Caudate nucleus (tissue), 63 donors: ENCODE measurements at places on chromosomes 3 and 15.

DNA sequence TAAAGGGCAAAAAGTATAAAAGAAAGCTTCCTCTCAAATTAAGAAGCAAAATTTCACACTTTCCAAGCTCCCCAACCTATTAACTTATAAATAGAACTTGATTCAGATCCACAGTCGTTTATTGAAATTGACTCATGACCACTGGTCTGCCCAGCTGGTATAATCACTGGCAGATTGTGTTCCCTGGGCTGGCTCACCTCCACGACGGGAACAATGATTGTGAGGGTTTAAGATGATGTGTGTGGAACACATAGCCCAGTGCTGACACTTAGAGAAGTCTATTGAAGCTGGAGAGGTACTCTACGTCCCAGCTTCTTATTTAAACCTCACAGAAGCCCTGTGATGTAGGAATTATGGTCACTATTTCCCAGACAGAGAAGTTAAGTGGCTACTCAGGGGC, 90.4 kb downstream of the MB21D2 start:
- no peak for DNase-seq

DNA sequence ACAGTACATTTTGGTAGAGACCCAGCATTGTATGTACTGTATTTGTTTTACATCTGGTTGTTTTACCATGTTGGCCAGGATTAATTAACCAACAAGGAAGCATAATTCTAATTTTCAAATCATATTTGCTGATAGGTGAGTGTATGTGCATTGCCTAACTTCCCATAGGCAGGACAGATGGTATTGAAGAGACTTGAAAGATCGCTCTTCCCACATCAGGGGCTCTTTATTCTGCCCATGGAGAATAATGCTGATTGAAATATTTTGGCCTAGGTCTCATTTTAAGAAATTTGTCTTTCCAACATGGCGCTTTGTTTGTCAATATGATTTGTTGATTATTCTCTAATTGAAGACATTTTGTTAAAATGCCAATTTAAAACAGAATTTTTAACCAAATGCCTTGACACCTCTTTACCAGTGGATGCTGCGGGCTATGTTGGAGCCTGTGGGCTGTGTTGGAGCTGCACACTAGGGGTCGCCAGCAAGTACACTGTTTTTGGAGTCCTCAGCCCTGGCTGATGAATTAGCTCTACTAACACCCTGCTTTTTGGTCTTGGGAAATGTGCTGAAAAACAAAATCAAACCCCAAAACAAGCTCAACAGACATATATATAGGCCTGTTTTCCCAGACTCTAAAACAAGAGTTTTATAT, 5.3 kb downstream of the P2RY12 start:
- DNase-seq: no peak

DNA sequence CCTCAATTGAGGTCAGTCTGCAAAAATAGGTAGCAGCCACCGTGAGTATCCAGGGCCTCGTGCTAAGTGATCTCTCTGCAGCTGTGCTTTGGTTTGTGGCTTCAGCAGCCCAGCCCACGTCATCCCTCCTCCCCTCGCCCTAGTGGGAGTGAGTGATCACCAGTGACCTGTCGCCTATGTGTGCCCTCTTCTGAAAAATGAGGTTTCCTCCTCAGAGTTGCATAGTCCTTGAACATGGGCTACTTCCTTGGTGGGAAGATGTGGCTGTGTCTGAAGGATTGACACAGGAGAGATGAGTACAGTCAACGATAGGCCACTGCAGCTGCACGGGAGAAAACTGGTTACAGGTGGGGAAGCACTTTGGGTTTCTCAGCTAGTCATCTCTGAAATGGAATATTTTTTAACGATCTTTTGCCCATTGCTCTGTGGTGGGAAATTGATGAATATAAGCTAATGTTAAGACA, 144.8 kb upstream of the BHLHE40 start:
- DNase-seq: no peak

GRCh38 chr15:40282147-40282868, 556 bp downstream of the ANKRD63 start:
- no peak for DNase-seq

DNA sequence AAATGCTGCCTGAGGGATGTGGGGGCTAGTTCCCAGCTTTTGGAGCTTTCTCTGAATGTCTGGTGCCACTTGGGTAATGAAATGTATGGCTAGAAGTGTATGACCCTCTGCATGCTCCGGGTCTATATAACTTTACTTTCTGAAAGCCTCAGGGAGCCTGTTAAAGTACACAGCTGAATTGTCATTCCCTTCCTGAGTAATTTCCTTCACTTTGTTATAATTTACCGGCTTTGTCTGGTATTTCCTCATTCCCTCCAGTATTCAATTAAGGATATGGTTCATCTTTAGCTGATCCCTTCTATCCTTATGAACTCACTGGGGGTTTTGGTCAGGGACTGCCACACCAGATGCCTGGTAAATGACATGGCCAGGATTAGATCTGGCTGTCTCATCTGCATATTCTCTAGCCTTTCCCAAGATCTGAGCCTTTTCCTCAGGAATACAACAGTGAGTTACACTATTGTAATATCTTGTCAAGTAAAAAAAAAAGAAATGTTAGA, 620.3 kb downstream of the ZPLD1 start:
- DNase-seq: no peak

DNA sequence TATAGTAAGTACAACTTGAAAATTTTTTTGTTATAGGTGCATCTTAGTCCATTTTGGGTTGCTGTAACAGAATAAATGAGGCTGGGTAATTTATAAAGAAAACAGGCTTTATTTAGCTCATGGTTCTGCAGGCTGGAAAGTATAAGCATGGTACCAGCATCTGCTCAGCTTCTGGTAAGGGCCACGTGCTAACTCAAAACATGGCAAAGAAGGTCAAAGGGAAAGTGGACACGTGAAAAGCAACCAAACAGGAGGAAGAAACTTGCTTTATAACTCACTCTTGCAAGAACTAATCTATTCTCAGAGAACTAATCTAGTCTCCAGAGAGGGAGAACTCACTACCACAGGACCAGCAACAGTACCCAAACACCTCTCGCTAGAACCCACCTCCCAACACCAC, 9.1 kb downstream of the HDGFL3 start:
- DNase-seq: no peak

- DNase-seq: no peak
Observed at GRCh38 chr3:105758451-105758850, 110.4 kb downstream of the CBLB start.

GRCh38 chr15:42313463-42313862, 40.2 kb upstream of the TMEM87A start:
- no peak for DNase-seq

GRCh38 chr3:20054549-20054987, 14.3 kb downstream of the KAT2B start:
- no peak for DNase-seq

DNA sequence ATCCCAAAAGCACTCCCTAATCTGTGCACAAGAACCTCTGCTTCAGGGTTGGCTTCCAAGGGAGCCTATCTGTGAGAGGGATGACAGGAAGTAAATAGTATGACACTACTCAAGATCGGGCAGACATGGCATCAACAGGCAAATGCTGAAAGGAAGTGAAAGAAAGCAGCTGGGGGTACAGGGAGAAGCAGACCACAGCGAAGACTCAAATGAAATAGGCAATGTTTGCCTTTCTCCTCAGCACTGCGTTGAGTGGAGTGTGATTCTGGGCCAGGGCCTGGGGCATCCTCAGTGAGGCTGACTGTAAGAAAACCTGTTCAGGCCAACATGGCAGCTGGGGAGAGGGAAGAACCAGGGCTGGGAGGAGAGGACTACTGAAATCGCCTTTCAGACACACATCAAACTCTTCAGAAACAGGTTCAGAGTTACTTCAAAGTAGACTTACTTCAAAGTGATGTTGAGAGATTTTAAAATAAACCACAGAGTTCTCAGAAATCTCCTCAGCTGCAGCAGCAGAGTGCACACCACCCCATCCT, 96.6 kb downstream of the SLC9A9 start:
- DNase-seq: no peak

DNA sequence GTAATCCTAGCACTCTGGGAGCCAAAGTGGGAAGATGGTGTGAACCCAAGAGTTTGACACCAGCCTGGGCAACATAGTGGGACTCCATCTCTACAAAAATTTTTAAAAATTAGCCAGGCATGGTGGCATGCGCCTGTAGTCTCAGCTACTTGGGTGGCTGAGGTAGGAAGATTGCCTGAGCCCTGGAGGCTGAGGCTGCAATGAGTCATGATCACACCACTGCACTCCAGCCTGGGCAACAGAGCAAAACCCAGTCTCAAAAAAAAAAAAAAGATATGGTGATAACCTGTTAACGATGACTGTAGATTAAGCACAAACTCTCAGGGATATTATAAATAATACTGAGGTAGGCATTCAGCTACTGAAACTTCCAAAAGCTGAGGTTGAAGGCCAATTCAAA, 107.5 kb downstream of the SLC49A4 start:
- DNase-seq: no peak

GRCh38 chr3:179015551-179016020, 56.0 kb downstream of the ZMAT3 start:
- DNase-seq: no peak

DNA sequence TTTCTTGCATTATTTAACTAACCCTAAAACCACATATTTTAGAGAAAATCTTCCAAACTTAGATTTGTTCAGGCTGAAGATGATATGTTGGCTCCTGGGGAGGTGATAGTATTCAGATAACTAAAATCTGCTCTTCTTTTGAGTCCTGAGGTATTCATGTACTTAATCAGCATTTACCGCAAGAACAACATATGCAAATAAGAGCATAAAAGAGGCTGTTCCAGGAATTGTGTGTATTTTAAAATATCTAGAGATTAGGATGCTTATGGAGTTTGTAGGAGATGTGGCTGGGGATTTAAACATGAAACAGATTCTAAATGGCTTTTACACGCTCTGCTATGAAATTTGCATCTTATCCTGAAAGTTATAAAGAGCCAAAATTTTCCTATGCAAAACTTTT, 298.2 kb downstream of the EPHA3 start:
- no peak for DNase-seq

DNA sequence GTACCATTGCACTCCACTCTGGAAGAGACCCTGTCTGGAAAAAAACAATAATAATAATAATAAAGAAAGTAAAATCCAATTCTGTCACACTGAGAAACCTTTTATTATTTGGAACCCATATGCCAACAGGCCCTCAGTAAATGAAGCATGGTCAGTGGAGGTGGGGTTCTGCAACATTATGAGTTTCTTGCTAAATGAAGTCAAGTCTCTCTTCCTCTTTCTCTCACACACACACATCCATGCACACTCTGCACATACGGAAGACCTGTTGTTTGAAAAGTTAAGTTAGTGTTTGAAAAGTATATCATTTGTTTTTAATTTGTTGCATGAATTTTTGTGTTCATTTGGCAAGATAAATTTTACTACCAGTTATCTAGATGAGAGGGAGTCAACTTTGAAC, 27.8 kb downstream of the GAP43 start:
- DNase-seq: no peak

GRCh38 chr15:73751511-73751898, 1.6 kb downstream of the INSYN1 start:
- DNase-seq: no peak
